ENCODE measurements at places on chromosomes 6 and 20. TPM values are rescaled to one million over a fixed set of nuclear protein-coding genes. Genes with fewer than 3 reads are reported as not detected.

Gene THBS2
- 50.0 TPM for total RNA-seq

Gene C6orf52
- 0.84 TPM for total RNA-seq

Gene RAET1G
- 24.7 TPM for total RNA-seq

Gene EDN1
- total RNA-seq: 0.76 TPM

Gene PRL
- total RNA-seq: not detected

Gene TMEM217
- 0.84 TPM for total RNA-seq

Gene MYLK2
- total RNA-seq: 0.12 TPM

Gene EYS
- total RNA-seq: not detected

Gene TGM2
- 9.6 TPM for total RNA-seq

Gene PRDM13
- total RNA-seq: not detected

Gene ZC3H12D
- total RNA-seq: 0.36 TPM

Gene TRIM31
- total RNA-seq: 0.20 TPM

Gene FAM83D
- total RNA-seq: 67.0 TPM

Gene CAPN11
- total RNA-seq: 0.12 TPM

Gene ZSWIM3
- total RNA-seq: 1.4 TPM

Gene TSPO2
- total RNA-seq: not detected
